ENCODE measurements at places on chromosomes 1 and 21.

DNA sequence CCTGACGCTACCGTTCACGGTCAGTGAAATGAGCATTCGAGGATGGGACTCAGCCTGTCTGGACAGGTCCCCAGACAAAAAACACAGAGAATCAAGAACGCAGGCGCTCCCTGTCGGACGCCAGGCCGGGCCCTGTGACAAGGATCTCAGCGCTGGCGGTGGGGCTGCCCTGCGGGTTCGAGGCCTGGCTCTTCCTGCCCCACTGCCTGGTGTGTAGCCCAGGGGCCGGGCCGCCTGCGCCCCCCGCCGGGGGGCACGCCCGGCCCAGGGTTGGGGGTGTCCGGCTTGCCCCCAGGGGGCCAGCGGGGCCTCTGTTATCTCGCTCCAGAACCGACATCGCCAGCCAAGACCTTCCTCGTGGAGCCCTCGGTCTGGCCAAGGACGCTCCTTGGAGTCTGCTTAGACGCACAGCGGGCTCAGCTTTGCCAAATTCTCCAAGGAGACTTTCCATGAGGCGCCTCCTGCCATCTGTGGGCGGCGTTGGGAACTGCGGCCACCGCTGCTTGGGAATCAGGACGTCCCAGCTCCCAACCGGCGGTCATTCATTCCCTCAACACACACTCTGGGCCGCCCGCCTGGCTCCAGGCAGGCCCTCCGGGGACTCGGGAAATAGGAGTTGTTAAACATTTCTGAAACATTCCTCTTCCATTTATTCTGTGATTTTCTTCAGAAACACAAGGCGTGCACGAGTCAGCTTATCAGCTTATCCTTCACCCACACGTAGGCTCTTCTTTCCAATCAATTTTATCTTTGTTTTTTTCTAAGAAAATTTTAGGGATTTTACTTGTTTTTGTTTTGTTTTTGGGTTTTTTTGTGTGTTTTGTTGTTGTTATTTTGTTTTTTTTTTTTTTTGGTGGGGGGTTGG lies 11.3 kb upstream of the RIPK4 start:
- DNase-seq, result no peak

DNA sequence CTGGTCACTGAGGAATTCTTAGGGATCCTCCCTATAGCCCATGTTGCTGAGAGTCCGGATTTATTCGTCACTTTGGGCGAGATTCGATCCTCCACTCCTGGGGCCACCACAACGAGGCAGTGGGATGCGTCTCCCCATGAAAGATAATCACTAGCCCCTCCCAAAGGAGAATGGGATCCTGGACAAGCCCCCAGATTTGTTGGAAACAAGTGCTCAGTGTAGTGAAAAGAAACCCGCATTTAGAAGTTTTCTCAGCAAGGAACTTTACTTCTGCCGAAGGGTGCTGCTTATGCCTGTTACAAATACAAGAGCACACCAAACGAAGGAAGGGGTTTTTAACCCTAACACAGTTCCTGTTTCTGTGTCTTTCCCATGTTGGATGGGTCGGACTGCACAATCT lies 83.3 kb downstream of the ZFYVE9 start:
- DNase-seq, result no peak

GRCh38 chr1:162670928-162671663 lies 38.8 kb downstream of the DDR2 start:
- no peak for DNase-seq

GRCh38 chr1:225453797-225454648 lies 26.2 kb upstream of the LBR start:
- no peak for DNase-seq

- DNase-seq, result no peak
These were observed 49.2 kb upstream of the CCDC190 start for GRCh38 chr1:162910161-162910560.

DNA sequence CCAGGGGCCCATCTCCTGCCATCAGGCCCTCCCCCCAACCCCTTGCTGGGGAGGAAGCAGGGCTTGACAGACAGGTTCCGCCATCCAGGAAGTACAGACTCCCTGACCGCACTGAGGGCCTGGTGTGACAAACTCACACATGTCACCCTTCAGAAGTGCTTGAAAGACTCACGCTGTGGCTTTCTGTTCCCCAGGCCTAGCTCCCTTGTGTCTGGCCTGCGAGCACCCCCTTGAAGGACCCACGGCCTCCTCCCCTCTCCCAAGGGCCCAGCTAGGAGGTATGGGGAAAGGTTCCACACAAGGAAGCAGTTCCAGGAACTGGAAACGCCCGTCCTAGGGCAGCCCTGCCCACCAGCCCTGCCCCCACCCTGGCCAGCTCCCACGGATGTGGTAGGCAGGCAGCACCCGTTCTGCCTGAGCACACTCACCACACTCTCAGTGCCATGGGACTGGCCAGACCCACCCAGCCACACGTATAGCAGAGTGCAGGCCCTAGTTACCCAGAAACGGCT lies 26.7 kb downstream of the SLC2A1 start:
- peak; percentile 84 for DNase-seq
